ENCODE measurements at places on chromosomes 7 and 10.

DNA sequence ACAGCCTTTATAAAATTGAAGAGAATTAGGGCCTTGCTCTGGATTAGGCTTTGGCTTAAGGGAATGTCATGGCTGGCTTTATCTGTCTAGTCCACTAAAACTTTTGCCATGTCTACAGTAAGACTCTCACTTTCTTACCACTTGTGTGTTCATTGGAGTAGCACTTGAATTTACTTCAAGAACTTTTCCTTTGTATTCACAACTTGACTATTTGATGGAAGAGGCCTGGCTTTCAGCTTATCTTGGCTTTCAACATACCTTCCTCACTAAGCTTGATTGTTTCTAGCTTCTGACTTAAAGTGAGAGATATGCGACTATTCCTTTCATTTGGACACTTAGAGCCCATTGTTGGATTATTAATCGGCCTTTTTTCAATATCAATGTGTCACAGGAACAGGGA is 96.1 kb downstream of the TPST1 start:
- DNase-seq: no peak

DNA sequence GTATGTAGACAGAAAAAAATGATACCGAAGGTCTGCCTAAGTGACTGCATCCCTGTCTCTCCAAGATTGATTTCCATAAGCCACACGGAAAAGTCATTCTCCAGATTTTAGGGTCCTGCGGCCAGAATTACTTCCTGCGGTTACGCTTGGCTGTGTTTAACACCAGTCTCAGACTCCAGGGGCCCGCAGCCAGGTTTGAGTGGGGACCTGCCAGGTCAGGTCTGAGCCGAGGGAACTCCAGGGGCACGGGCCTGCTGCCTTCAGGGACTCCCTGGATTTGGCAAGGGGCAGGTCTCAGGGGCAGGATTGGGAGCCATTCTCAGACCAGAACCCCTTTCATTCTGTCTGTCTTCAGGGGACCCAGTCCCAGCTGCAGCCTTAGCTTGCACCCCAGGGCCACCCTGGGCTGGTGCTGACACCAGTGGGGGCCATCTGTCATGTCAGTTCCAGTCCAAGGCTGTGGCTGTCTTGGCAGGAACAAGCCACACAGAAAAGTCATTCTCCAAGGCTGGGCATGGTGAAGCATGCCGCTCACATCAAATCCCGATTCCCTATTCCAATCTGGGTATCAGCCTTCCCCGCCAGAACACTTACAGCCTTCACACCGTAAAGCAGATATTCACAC is 39.0 kb downstream of the TMEM120A start:
- DNase-seq: no peak

DNA sequence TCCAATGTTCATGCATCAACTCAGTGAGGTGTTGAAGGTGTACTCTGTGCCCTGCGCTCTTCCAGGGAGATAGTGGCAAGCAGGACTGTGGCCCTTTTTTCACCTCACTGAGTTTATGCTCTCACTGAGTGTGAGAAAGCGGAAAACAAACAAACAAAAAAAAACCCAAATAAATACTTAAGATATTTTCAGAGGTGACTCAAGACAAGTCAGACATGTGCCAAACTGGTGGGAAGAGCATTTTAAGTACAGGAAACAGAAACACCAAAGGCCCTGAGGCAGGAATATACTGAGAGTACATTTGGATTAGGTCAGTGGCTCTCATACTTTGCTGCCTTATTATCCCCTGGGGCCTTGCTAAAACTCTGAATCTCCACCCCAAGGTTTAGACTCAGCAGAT is 111.9 kb upstream of the IGFBP3 start:
- DNase-seq: no peak

- DNase-seq: no peak
These were observed 105.5 kb downstream of the ZEB1 start for GRCh38 chr10:31424473-31424872.

DNA sequence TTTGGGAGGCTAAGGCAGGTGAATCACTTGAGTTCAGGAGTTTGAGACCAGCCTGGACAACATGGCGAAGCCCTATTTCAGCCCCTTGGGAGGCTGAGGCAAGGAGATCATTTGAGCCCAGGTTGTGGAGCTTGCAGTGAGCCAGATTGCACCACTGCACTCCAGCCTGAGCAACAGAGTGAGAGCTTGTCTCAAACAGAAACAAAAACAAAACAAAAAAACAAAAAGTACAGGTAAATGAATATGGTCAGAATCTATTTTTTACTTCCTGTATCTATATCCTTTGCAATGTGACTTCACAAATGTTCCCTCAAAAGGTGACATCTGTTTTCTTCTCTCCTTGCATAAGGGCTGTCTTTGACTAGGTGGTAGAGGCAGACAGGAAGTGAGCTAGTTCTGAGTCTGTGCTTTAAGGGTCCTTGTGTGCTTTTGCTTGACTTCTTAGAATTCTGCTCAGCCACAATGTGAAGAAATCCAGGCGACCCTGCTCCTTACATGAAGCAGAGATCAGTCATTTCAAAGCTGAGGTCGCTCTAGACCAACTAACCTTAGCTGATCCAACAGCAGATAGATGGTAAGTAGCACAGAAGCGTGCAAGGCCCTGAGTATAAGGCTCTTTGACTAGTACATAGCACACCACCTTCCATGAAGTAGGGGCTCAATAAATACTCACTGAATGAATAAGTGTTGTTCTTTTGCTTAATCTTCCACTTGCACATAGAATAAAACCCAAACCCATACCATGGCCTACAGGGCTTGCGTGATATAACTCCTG is 423.2 kb upstream of the PCDH15 start:
- no peak for DNase-seq

DNA sequence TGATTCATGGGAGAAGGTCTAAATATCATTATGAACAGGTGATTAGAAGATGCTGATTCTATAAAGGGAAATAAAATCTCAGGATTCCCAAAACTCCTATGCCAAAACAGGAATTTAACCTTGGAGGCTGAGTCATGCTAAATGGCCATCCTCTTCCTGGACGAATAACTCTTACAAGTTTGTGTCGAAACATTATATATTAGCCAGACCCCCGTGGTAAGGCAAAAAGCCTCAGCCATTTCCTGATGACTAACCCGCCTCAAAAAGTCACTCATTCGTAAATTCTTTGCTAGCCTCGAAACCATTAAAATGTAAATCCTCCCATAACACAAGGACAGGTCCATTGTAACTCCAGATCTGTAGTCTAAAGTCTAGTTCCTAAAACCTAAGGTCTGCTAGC is 32.0 kb downstream of the CUL2 start:
- DNase-seq: no peak

- no peak for DNase-seq
These were observed 141.4 kb downstream of the BUB3 start for GRCh38 chr10:123295644-123296043.

- DNase-seq: no peak
These were observed 16.9 kb upstream of the GPR146 start for GRCh38 chr7:1027242-1028043.

DNA sequence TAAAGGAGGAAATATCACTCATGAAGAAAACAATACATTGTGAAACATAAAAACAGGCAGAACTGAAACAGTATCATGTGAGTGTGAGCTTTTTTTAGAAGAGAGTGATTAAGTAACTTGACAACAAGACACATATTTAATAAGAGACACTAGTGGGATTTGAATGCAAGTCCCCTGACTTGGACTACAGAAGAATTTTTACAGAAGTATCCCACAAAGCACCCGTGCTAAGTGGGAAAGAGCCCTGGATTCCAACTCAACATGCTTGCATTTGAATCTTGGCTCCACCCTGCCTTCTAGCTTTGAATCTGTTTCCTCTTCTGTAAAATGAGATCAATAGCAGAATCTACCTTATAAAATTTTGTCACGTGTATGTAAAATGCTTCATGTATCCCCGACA is 166.2 kb downstream of the ZNF365 start:
- no peak for DNase-seq

Data from cortex of kidney (tissue), 1 donor.